GM23248 (cell line): ENCODE measurements at places on chromosomes 5 and 9. TPM values are rescaled to one million over a fixed set of nuclear protein-coding genes. Genes with fewer than 3 reads are reported as not detected.

Gene IL5
- not detected in 2 replicates for total RNA-seq

Gene NR5A1
- not detected in 2 replicates for total RNA-seq

Gene RASGEF1C
- total RNA-seq, result not detected in 2 replicates

Gene EQTN
- total RNA-seq, result not detected in 2 replicates

Gene ZFP2
- 1.8 and 2.5 TPM in 2 replicates for total RNA-seq

Gene ACSL6
- total RNA-seq, result 0.11 TPM in 1 of 2 replicates, not detected in the other

Gene FIBCD1
- total RNA-seq, result 20.2 and 20.9 TPM in 2 replicates

Gene FNIP1
- 21.6 and 25.8 TPM in 2 replicates for total RNA-seq

Gene TEK
- 7.1 and 10.2 TPM in 2 replicates for total RNA-seq

Gene AGXT2
- not detected in 2 replicates for total RNA-seq

Gene GHR
- total RNA-seq, result 0.51 and 1.5 TPM in 2 replicates

Gene PRDM9
- not detected in 2 replicates for total RNA-seq

Gene ADAMTSL2
- 0.11 TPM in 1 of 2 replicates, not detected in the other for total RNA-seq

Gene PCDHGC3
- total RNA-seq, result 44.6 and 53.1 TPM in 2 replicates

Gene DMRTA1
- total RNA-seq, result 0.11 TPM in 1 of 2 replicates, not detected in the other

Gene NR2F1-AS1
- 8.3 and 13.4 TPM in 2 replicates for total RNA-seq

Gene IFT74
- total RNA-seq, result 9.6 and 10.1 TPM in 2 replicates

Gene SMIM33
- total RNA-seq, result not detected in 2 replicates
